ENCODE measurements at places on chromosomes 2 and 18.

DNA sequence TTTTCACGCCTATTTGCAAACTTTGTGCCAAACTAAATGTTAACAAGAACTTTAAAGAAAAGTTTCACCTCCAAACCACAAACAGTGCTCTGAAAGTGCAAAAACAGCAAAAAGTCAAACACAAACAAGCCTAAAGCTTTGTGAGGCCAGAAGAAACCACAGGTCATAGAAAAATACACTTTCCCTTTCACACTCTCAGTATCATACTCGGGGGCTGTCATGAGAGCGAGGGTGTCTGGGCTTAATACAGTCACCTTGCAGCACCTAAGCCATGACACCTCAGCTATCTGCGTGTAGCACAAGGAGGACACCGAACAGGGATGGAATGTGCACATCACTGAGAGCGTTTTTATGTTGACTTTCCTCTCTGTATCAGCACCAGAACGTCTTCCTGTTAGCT, 26.6 kb upstream of the SEH1L start:
- DNase-seq = no peak

GRCh38 chr2:119821266-119821665, 61.5 kb downstream of the PTPN4 start:
- DNase-seq = no peak

DNA sequence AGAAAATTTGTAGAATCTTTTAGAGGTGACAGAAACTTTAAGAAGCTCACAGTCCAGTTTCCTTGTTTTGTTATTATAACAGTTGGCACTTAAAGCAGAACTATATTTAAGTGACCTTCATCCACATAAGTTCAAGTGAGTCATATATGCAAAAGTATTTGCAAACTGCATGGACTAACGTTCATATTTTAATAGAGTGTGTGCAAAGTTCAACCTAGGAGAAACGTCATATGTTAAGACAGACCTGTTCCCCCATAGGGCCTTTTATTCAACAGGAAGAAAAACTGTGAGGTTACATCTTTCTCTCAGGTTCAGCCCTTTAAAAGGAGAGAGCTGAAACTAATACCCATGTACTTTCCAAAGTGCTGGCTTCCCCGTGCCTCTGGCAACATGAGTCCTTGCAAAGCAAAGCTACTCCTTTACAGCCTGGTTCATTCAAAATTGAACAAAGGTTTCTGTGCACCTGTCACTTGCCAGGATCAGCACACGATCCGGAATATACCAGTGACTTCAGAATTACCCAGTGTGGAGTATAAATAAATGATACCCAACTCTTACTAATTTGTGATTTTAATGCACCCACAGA, 280.0 kb upstream of the RAB12 start:
- DNase-seq = no peak

- DNase-seq = no peak
These were observed 92.3 kb downstream of the B3GNT2 start for GRCh38 chr2:62287899-62288880.

- no peak for DNase-seq
These were observed 17.2 kb downstream of the SESTD1 start for GRCh38 chr2:179247318-179248023.

GRCh38 chr2:170486730-170487129, 228.4 kb upstream of the SP5 start:
- no peak for DNase-seq

DNA sequence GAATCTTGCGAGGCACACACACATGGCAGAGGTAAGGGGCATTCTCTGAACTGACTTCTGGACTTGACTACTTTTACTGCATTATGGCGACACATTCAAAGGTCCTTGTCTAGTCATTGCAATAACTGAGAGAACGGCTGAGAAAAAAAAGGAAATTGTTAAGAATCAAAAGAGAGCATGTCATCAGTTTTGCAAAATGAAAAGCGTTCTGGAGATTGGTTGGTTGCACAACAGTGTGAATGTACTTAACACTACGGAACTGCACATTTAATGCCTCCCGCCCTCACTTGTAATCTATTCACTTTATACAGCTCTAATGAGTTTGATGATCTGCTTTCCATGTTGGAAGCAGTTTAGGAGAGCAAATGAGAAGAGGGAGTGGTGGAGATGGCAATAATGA, 68.5 kb upstream of the NFU1 start:
- DNase-seq = no peak

DNA sequence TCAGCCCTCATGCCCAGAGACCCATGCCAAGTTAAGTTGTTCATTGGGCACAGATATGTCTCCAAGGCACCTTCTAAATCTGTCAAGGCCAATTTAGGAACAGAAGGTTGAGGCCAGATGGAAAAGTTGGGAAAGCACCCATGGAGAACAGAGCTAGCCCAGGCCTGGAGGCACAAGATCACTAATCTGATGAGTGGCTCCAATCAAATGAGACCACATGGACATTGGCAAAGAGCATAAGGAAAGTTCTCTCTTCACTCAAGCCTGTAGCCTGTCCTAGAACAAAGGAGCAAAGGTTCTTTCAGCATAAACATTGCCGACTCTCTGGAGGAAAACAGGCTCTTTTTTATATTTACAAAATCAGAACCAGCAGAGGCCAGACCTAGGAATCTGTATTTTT, 154.8 kb downstream of the RNF152 start:
- DNase-seq = no peak

DNA sequence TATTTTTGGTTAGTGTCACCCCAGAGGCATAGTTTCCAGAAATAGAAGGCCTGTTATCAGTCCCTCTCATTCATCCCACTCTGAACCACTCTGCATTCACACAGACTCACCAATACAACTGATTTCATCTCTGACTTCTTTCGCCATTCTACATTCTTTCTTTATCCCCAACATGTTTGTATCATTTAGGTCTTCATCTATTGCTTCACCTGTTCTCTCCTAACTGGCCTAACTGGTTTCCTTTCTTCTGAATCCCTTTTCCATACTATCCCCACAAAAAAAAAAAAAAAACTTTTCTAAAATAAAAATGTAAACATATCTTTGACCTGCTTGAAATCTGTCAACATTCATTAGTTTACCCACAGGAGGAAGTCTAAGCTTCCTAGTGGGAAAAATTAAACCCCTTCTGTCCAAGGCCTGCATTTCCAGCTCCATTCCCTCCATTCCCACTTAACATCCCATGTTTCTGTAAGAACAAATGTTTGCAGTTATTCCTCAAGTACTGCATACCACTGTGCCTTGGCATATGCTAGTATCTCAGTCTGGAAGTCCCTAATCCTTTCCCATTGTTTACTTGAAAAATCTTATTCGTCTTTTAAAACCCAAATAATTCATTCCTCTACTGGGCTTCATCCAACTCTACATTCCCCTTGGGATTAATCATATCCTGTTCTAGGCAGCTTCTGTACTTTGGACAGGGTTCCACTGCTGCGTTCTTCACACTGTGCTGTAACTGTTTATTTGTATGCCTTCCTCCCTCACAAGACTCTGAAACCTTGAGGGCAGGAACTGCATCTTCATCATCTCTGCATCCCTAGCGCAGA, 68.5 kb downstream of the FIGN start:
- no peak for DNase-seq

GRCh38 chr2:159737917-159738296, 25.6 kb downstream of the MARCHF7 start:
- no peak for DNase-seq

DNA sequence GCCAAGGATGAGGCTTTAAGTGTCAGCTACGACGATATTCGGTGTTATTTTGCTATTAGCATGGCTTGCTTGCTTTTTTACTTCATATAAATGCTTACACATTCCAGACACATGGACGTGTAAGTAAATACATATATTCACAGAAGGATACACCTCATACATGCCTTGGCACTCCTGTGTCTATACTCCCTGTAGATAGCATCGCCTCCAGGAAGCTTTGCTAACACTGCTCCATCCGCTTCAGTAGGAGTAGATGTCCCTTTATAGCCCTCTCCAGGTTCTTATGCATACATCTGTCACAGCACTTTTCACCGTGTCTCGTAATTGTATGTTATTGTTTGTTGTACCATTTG, 27.5 kb upstream of the KCTD1 start:
- DNase-seq = no peak

DNA sequence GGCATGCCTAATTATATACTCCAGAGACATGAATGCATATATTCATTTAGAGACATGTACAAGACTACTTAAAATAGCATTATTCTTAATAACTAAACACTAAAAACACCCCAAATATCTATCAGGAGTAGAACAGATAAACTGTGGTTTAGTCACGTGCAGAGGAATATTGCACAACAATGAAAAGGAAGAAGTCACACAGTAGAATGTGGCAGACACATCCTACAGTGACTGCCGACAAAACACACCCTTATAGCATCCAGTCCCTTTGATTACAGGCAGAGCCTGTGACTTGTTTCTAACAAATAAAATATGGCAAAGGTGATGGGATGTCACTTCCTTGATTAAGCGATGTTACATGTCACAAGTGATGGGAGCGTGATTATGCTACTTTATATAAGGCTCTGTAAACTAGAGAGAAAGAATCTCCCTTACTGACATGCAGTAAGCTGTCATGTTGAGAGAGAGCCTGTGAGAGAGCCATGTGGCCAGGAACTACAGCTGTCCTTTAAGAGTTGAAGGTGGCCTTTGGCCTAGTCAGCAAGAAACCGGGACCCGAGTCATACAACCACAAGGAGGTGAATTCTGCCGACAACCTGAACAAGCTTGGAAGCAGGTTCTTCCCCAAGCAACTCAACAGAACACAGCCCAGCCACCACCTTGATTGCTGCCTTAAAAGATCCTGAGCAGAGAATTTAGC, 39.1 kb upstream of the LGALSL start:
- no peak for DNase-seq

DNA sequence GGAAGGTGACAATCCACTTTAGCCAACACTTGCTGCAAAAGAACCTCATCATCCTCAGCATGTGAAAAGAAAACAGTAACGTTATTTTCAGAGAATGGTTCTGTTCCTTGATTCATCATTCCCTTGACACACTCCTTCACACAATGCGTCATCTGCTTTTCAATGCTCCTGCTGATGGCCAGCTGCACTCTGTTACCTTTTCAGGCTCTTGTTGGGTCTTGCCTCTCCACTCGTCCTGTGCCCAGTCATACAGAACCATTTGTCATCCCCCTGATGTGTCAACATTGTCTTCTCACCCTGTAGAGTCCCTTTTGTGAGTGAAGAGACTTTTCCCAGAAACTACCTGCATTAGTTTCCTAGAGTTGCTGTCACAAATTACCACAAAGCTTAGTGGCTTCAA, 12.2 kb upstream of the DTNA start:
- DNase-seq = no peak

GRCh38 chr18:75363446-75364225, 63.9 kb downstream of the SMIM21 start:
- DNase-seq = no peak

DNA sequence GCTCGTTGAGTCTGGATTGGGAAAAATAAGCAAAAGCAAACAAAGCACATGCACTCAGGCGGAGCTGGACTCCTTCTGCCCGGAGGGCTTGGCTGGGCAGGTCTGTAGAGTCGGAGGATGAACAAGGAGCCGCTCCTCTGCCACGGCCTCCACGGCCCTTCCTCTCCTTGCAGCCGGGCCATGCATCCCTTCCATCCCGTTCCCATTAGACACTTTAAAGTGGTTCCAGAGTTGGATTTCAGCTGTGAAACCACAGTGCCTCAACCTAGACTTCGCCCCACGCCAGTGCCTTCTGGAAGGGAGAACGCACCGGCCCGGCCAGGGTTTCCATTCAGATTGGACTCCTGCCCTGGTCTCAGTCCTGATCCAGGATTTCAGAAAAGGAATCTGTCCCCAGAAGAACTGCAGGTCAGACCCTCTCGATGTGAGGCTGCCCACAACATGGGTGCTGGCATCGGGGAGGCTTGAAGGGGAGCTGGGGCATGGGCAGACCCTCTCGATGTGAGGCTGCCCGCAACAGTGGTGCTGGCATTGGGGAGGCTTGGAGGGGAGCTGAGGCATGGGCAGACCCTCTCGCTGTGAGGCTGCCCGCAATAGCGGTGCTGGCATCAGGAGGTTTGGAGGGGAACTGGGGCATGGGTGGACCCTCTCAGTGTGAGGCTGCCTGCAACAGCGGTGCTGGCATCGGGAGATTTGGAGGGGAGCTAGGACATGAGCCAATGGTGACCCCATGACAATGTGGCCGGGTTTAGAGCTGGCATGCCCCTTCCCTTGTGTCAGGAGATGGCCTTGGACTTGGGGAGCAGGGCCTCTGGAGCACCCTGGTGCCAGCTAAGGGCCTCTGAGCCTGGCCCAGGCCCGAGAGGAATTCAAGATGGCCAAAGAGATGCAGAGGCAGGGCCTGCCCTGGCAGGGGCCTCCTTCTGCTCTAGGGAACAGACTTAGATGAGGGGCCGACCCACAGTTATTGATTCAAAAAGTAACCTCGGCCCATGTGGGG, 304.5 kb downstream of the NDUFA10 start:
- DNase-seq = no peak

- DNase-seq = no peak
These were observed 27.1 kb upstream of the TXNDC2 start for GRCh38 chr18:9858642-9859041.

GRCh38 chr2:71614976-71615766, 161.8 kb downstream of the DYSF start:
- no peak for DNase-seq

Measured in HCT116 (cell line).